ENCODE measurements at places on chromosomes 11 and 22. TPM values are rescaled to one million over a fixed set of nuclear protein-coding genes. Genes with fewer than 3 reads are reported as not detected.

TRIM29 gene
- total RNA-seq, result 0.65 TPM

PICK1 gene
- 36.4 TPM for total RNA-seq

PKP3 gene
- 1.3 TPM for total RNA-seq

ABTB2 gene
- total RNA-seq, result 9.1 TPM

EML3 gene
- total RNA-seq, result 7.9 TPM

KCTD14 gene
- not detected for total RNA-seq

OR52B6 gene
- not detected for total RNA-seq

NF2 gene
- total RNA-seq, result 66.3 TPM

SCGB2A2 gene
- total RNA-seq, result not detected

FAT3 gene
- total RNA-seq, result 0.53 TPM

MCHR1 gene
- 0.95 TPM for total RNA-seq

PKDREJ gene
- not detected for total RNA-seq

All from gastrocnemius medialis (tissue), 4 donors.